ENCODE measurements at places on chromosomes 6 and 20.

DNA sequence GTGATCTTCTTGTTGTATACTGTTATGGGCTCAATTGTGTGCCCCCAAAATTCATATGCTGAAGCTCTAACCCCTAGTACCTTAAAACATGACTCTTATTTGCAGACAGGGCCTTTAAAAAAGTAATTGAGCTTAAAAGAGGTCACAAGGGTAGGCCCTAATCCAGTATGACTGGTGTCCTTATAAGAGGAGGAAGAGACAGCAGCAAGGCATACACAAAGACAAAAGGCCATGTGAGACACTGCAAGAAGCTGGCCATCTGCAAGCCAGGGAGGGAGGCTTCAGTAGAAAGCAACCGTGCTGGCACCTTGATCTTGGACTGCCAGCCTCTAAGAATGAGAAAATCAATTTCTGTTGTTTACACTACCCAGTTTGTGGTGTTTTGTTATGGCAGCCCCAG, 8.4 kb downstream of the CAGE1 start:
- no peak for DNase-seq

GRCh38 chr20:39913274-39913673, 775.8 kb downstream of the MAFB start:
- no peak for DNase-seq

GRCh38 chr20:44033344-44033743, 118.7 kb downstream of the TOX2 start:
- no peak for DNase-seq

DNA sequence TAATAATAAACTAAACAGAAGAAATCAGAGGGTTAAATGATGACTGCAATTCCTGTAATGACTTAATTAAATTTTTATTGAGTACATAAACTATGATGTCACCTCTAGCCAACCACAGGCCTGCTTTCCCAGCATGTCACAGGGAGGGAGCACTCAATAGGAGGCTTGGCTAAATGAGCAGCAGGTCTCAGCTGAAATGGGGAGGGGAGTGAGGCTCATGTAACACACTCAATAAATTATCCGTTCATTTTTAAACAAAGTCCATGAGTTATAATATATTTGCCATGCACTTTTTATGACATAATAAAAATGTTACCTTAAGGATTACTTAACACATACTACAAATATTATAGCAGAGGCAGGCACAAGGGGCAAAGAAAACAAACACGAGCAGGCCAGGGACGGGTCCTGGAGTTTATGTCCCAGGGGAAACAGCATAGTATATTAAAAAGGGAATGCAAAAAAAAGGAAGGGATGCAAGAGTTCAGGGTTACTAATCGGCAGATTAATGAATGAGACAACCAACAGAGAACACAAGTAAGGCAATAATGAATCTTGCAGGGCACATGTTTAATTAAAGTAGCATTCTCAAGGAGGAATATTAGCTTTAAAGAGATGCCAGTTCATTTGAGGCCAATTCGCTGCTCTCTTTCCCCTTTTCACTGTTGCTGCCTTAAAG, 27.1 kb upstream of the FAM83C start:
- DNase-seq: no peak

DNA sequence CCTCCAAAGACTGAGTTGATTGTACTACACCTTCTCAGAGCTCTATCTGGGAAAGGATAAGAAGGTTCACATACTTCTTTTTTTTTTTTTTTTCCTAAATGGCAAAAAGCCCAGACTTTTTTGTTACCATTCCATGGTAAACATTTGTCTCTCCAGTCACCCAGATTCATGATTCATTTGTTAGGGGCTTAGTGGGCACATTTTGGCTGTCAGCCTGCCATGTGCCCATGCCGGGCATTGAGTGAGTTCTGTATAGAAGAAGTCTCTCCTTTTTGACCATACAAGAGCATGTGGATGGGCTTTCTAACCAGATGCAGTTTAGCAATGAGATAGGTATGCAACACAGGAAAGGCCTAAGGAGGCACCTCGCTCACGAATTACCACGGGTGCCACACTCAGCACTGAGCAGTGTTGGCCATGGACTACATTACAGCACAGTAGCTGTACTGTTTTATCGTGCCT, 447.5 kb upstream of the HSF2 start:
- no peak for DNase-seq
